ENCODE measurements at places on chromosomes 1 and 21. TPM values are rescaled to one million over a fixed set of nuclear protein-coding genes. Genes with fewer than 3 reads are reported as not detected.

C1QA gene
- not detected for total RNA-seq

FAM177B gene
- total RNA-seq, result not detected

LEMD1 gene
- not detected for total RNA-seq

TNFRSF18 gene
- 18.8 TPM for total RNA-seq

PLA2G4A gene
- total RNA-seq, result not detected

CENPF gene
- total RNA-seq, result 180 TPM

SLC26A9 gene
- total RNA-seq, result not detected

INSRR gene
- total RNA-seq, result 0.21 TPM

VAMP4 gene
- 12.2 TPM for total RNA-seq
